ENCODE measurements at places on chromosomes 1 and 21.

DNA sequence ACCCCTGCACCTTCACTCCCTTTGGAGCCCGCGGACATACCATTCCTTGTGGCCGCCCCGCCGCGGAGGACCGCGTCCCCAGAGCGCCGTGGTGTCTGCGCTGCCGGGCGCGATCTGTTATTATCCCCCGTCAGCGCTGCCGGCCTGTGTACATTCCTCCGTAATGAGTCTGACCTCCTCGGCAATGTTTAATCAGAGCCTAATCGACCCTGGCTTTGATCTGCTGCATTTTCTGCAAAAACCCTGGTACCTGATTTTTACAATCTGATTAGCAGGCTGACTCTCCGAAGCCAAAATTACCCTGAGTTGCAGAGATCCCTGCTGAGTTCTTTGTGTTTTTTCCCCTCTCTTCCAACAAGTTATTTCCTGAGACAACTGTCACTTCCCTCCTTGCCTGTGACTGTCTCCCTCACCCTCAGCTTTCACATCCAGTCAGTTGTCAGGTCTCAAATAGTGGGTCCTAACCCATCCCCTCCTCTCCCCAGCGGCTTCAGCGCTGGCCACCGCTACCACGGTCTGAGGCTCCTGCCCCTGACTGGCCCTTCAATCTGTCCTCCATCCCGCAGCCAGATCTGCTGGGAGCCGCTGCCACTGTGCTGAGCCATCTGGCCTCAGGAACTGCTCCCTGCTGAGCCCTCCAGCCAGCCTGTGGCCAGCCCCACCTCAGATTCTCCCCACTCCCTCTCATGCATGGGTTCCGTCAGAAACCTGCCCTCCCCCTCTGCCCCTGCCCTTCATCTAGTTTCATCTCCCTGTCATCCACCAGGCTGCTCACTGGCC lies 53.5 kb downstream of the GLIS1 start:
- DNase-seq: no peak

DNA sequence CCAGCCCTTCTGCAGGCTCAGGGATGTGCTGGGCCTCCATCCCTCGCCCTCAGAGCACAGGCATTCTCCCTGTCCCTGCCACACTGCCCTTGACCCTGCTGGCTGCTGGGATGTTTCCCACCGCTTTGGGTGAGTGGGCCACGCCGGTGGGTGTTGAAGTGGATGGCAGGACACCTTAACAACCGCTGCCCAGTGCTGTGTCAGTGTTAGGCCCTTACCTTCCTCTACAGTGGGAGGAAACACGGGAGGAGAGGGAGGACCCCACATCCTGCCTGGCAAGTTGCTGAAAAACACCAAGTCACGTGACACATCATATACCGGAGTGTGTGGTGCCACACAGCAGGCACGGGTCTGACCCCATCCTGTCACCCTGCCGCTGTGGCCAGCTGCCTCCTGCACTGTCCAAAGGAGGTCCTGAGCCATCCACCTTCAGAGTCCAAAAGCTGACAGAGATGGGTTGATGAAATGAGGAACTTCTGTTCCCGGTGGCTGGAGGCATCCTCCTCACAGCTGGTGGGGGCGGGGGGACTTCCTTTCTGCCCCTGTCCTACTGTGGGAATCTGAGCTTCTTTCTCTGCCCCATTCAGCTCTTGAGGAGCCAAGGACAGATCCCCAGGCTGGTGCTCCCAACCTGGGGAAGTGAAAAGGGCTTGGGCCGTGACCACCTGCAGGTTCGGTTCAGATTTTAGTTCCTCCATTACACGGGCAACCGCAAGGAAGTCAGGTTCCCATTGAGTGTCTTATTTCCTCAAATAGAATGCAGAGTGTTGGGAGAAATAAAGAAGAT lies 3.2 kb upstream of the THEMIS2 start:
- DNase-seq: no peak

DNA sequence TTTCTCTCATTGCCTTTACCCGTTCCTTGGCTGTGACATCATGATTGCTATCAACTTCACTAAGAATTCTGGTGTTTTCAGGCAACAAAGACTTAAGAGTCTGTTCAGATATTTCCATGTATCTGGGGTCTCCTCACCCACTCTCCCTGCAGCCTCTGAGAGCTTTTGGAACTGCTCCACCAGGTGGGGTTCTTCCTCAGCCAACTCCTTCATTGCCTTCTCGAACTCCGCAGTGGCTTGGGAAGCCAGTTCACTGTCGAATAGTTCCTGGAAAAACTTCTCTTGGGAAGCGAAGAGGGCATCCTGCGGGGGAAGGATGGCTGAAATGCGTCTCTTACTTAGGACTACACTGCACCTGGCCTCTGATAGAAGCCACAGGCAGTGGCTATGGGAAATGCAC lies 2.1 kb downstream of the PEX19 start:
- DNase-seq: no peak

DNA sequence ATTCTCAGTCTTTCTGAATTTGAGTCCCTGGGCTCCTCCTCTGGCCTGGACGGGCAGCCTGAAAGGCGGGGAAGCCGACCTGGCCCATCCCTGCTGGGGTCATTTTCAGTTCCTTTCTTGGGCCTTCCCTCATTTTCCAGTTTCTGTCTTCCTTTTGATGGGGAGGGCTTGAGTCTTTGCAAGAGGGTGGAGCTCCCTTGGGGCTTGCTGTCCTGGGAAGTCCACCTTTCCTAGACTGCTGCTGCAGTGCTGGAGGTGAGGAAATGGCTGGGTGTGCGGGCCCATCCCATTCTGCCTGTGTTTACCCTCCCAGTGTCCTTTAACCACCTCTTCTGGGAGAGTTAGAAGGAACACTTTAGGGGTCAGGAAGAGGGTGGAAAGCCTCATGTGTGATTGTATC lies 40.4 kb upstream of the SYNC start:
- DNase-seq: no peak

- no peak for DNase-seq
Observed at GRCh38 chr1:42290130-42290529, 44.9 kb downstream of the FOXJ3 start.

DNA sequence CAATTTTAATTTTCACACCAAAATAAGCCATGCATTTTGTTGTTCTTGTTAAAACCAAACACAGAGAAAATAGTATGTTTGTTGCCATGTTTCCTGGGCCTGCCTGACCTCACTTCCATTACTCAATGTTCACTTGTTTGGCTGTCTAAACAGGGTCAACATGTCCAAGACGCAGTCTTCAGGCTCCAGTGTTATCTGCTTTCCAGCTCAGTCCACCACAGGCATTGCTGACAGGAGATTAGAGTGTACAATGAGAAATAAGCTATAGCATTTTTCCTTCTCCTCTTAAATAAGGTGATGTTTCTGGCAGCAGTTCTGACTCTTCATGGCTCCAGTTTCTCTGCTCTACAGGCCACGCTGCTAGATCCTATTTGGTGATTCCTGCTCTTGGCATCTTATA lies 1030.5 kb downstream of the KCNT2 start:
- no peak for DNase-seq

DNA sequence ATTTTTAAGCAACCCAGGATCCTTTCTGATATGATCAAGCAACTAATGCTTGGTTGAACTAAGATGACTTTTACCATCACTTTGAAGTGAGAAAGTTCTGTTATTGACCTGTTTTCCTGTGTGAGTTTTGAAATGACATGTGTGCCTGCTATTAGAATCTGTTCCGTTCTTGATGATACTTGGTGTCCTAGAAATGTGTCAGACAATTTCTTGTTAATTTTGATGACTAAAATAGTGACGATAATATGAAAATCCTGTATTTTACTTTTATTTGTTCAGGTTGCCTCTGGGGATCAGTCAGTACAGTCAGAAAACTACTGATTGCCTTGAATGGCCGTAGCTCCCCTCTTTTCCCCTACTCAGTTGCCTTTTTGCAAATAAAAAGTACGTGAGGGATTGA lies 228.0 kb downstream of the RYR2 start:
- DNase-seq: no peak

- DNase-seq: no peak
Observed at GRCh38 chr21:37587635-37588177, 221.1 kb downstream of the DYRK1A start.

DNA sequence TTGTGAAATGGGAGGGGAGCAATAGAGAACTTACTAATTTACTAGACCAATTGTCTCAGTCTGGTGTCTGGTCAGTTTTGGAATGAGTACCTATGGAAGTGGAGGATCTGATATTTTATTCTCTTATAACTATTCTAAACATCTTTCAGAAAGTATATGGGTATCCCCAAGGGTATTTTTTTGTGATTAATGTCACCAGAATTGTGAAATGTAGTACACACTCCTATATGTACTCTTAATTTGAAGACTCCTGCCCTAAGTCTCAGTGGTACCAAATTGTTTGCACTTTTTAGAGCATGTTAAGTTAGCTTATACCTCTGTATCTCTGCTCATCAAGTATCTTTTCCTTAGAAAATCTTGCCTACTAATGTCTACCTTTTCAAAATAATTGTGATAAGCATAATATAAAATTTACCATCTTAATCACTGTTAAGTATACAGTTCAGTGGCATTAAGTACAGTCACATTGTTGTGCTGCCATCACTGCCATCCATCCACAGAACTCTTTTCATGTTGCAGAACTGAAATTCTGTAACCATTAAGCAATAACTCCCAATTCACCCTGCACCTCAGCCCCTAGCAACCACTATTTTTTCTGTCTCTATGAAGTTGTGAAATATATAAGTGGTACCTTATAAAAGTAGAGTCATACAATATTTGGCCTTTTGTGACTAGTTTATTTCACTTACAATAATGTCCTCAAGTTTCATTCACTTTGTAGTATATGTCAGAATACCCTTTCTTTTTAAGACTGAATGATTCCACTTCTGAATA lies 40.5 kb downstream of the SLC30A7 start:
- DNase-seq: no peak

DNA sequence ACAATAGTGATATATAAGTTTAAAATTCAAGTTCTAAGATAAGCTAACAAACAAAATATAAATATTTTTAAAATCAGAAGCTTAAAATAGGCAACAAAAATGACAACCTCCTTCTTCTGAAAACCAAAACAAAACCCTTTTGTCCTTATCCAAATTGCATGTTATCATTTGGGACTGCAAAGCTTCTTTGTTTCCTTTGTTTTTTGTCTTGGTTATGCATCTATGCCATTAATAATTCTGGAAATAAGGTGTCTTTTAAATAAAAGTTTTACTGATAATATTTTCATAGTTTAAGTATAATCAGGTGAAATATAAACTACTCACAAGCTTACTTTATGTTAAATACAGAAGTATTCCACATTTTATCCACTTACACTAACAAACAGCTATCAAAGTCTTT lies 20.5 kb downstream of the ADSS2 start:
- no peak for DNase-seq

GRCh38 chr1:87024936-87025540 lies 110.6 kb downstream of the HS2ST1 start:
- DNase-seq: peak; percentile 2

All from AG09319 (cell line).